Fibroblast of lung (primary cell): ENCODE measurements at places on chromosomes 4 and X. TPM values are rescaled to one million over a fixed set of nuclear protein-coding genes. Genes with fewer than 3 reads are reported as not detected.

Gene STAP1
- polyA plus RNA-seq: not detected in 2 replicates

Gene LIMCH1
- 2.3 and 4.6 TPM in 2 replicates for polyA plus RNA-seq

GRCh38 chr4:84956014-84956413, 10.5 kb downstream of the WDFY3 start:
- H3K27ac ChIP-seq: no peak overlapping the region
- H3K36me3 ChIP-seq: no peaks in the 10 kb centered on the region
- H3K27me3 ChIP-seq: no peaks in the 10 kb centered on the region
- no peaks in the 10 kb centered on the region for H3K4me1 ChIP-seq
- no peak for DNase-seq

DNA sequence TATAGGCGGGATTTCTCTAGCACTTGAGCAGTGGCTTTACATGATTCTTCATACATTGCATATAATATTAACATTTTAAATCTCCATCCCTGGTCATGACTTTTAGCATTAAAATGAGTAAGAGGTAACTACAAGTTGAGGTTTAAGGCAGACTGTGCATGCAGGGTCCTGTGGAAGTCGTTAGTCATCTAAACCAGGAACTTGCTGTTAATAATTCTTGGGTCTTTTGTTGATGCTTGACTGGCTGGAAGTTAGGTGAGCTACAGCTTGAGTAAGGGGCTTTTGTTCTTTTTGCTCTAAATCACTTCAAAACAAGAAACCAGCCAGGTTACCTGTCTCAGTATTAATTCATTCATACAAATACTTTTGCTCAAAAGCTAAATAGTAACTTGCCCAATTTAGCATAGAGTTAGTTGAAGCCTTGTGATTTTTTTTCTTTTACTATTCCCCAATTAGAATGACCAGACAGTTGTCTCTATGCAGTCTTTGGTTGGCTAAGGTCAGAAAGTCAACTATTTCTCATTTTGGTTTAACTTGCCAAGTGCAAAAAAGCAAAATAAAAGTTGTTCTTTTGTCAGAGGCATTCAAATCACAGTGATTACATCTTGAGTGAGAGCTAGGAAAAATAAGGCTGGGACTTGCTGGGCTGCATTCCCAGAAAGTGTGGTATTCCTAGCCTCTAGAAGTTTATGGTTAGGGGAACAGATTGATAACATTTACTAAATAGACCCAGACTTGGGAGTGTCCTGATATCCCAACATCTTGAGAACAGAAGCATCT, 516.9 kb downstream of the PDHA2 start:
- H3K27me3 ChIP-seq: no peaks in the 10 kb centered on the region
- no peak overlapping the region for H3K27ac ChIP-seq
- H3K4me3 ChIP-seq: no peak overlapping the region
- H3K4me1 ChIP-seq: no peaks in the 10 kb centered on the region

Gene CT55
- polyA plus RNA-seq: not detected in 2 replicates

- no peak for DNase-seq
- H3K36me3 ChIP-seq: peaks cover under 1% of the 10 kb centered on the region
- H3K4me1 ChIP-seq: peaks cover 8% of the 10 kb centered on the region
- H3K27ac ChIP-seq: no peak overlapping the region
Measured at GRCh38 chrX:47191806-47192401, 1.7 kb upstream of the UBA1 start.

GRCh38 chr4:158860856-158861255, 92.0 kb downstream of the FNIP2 start:
- no peak for DNase-seq
- H3K36me3 ChIP-seq: no peaks in the 10 kb centered on the region
- no peaks in the 10 kb centered on the region for H3K27me3 ChIP-seq

- H3K36me3 ChIP-seq: no peaks in the 10 kb centered on the region
- no peaks in the 10 kb centered on the region for H3K4me1 ChIP-seq
- no peak overlapping the region for H3K4me3 ChIP-seq
- peak; percentile 69 for DNase-seq
Measured at GRCh38 chrX:20521222-20521621, 254.5 kb upstream of the RPS6KA3 start.

DNA sequence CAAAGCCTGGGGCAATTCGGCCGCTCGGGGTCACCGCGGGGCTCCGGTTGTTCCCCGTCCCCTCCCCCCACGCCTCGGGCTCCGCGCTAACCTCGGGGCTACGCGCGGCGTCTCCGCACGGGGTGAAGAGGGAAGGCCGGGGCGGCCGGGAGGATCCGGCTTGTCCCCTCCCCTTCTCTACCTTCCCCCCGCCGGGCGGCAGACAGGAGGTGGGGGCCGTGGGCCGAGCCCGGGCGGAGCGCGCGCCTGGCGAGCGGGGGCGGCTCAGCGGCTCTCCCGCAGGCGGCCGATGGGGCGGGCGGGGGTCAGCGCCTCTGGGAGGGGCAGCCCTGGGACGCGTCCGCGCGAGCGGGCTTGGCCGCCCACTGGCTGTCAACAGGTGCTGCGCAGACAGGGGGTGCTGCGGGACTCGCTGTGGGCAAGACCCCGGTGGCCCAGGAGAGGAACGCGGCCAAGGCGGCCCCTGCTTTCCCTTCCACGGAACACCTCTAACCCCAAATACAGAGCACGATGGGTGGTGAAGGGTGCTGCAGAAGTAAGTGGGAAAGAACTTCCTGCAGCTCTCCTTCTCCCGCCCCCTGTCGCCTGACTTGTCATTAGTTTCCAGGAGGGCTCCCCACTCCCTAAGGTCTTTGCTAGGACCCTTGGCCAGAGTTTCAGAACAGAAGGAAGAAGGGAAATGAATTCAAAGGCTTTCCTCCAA, at the start of gene PDGFC:
PDGFC (minus strand) TSS at position 124 of the 703 bp plus-strand sequence. CDS start 896 bp downstream, outside the sequence.
- peak within 1 kb of the TSS; percentile 99 for H3K4me3 ChIP-seq
- H3K36me3 ChIP-seq: no peaks in the 10 kb centered on the region
- peaks cover 15% of the 10 kb centered on the region for H3K4me1 ChIP-seq
- H3K27me3 ChIP-seq: no peaks in the 10 kb centered on the region

GRCh38 chrX:109373468-109373867, 108.4 kb downstream of the GUCY2F start:
- H3K4me3 ChIP-seq: no peak overlapping the region
- H3K27me3 ChIP-seq: no peaks in the 10 kb centered on the region
- H3K4me1 ChIP-seq: no peaks in the 10 kb centered on the region

DNA sequence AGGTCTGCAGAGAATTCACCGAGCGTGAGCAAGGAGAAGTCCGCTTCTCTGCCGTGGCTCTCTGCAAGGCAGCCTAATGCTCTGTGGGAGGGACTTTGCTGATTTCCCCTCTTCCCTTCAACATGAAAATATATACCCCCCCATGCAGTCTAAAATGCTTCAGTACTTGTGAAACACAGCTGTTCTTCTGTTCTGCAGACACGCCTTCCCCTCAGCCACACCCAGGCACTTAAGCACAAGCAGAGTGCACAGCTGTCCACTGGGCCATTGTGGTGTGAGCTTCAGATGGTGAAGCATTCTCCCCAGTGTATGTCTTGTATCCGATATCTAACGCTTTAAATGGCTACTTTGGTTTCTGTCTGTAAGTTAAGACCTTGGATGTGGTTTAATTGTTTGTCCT, 11.3 kb downstream of the UCHL1 start:
- H3K36me3 ChIP-seq: no peaks in the 10 kb centered on the region
- no peaks in the 10 kb centered on the region for H3K27me3 ChIP-seq
- H3K27ac ChIP-seq: no peak overlapping the region
- DNase-seq: no peak
- no peaks in the 10 kb centered on the region for H3K4me1 ChIP-seq

DNA sequence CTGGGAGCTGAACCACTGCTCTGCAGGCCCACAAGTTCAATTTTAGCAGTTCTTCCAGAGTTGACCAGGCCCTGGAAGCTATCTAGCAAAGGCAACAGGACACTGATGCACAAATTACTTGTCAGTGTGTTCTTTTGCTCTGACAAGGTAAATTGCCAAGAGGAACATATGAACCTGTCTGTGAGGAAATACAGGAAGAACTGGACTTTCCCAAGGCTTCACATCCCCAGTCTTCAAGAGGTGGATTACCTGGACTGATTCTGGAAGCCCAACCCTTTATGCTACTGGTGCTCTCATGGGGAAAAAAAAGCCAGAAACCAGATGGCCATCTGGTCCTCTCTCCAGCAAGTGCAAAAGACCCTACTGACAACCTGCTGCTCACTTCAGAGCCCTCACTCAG, 1.9 kb upstream of the TMEM185A start:
- H3K4me3 ChIP-seq: no peak overlapping the region
- peaks cover 2% of the 10 kb centered on the region for H3K4me1 ChIP-seq
- H3K27ac ChIP-seq: no peak overlapping the region
- no peak for DNase-seq
- H3K36me3 ChIP-seq: no peaks in the 10 kb centered on the region

DNA sequence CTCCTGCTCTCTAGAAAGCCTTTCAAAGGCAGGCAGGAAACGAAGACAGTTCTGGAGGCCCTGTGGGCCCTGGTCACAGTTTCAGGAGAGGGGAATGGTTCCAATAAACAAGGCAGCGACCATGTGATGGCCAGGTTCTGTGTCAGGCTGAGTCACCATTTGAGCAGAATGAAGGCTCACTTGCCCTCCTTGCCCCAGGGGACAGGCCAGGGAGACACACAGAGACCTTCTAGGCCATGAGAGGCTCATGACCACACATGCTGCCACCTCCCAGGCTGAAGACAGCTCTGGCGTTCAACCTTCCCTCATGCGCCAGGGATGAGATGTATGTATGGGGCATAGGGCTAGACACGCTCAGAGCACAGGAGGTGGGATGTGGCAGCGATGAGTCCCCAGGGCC, 22.9 kb upstream of the TRIM2 start:
- no peak overlapping the region for H3K4me3 ChIP-seq
- DNase-seq: no peak
- H3K27ac ChIP-seq: no peak overlapping the region
- no peaks in the 10 kb centered on the region for H3K36me3 ChIP-seq

DNA sequence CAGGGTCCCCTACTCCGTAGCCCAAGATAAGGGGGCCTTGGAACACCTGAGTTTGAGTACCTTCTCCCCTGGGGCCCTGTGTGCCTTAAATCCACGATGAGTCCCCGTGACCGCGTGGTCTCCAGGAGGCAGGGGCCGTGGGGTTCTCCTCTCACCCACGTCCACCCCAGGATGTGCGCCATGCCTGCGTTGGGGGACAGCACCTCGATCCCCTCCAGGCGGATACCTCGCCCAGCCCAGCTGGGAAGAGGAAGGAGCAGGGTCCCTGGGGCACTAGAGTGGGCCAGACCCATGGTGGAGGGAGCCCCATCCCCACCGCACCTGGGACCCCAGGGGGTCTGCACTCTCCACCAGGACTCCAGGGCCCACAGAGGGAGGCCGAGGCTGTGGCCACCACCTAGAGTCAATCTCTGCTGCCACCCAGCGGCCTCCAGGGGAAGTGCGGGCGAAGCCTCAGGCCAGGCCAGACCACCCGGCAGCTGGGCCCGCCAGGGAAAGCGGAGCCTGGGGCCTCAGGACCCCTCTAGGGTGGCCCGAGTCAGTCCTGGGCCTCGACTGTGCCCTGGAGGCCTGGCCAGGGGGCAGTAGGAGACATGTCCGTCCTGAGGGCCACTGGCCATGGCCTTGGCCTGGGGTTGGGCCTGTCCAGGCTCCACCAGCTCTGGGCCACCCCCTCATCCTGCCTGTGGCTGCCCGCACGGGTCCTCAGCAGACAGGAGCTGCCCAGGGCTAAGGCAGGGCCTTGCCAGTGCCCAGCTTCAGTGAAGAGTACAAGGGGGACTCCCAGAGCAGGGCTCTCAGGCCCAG, 55.0 kb downstream of the FAM53A start:
- no peaks in the 10 kb centered on the region for H3K4me1 ChIP-seq
- no peaks in the 10 kb centered on the region for H3K36me3 ChIP-seq
- no peak overlapping the region for H3K4me3 ChIP-seq
- no peaks in the 10 kb centered on the region for H3K27me3 ChIP-seq

DNA sequence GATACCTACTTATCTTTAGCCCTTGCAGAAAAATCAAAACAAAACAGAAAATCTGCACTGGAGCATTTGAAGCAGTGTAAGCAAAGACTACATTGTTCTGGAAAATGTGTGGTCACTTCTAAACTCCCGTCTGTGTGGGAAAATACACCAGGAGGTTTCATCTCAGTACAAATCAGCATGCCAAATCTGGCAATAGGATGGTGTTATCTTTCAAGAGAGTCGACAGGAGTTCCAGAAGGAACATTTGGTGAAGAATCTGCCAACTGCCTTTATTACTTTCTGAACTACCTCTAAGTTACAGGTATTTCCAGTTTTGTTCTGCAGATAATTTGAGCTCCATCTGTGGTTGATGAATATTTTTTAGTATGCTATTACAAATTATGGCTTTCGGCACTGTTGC, 1348.0 kb downstream of the RAPGEF2 start:
- no peaks in the 10 kb centered on the region for H3K4me1 ChIP-seq
- no peaks in the 10 kb centered on the region for H3K36me3 ChIP-seq
- no peak for DNase-seq
- H3K27me3 ChIP-seq: no peaks in the 10 kb centered on the region
- no peak overlapping the region for H3K27ac ChIP-seq
- H3K4me3 ChIP-seq: no peak overlapping the region

Gene GC
- polyA plus RNA-seq: not detected in 2 replicates

DNA sequence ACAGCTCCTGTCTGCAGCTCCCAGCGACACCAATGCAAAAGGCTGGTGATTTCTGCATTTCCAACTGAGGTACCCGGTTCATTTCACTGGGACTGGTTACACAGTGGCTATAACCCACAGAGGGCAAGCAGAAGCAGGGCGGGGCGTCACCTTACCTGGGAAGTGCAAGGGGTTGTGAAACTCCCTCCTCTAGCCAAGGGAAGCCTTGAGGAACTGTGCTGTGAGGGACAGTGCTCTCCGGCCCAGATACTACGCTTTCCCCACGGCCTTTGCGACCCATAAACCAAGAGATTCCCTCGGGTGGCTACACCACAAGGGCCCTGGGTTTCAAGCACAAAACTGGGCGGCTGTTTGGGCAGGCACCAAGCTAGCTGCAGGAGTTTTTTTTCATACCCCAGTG, 218.9 kb downstream of the PPP3CA start:
- H3K27me3 ChIP-seq: no peaks in the 10 kb centered on the region
- no peak for DNase-seq
- H3K36me3 ChIP-seq: no peaks in the 10 kb centered on the region
- peaks cover 2% of the 10 kb centered on the region for H3K4me1 ChIP-seq
- H3K27ac ChIP-seq: no peak overlapping the region

Gene CD40LG
- not detected in 2 replicates for polyA plus RNA-seq

Gene KDR
- polyA plus RNA-seq: 0.05 and 0.12 TPM in 2 replicates

Gene TXK
- 0.05 and 0.09 TPM in 2 replicates for polyA plus RNA-seq

GRCh38 chrX:154084449-154085300, 12.8 kb downstream of the MECP2 start:
- H3K27me3 ChIP-seq: no peaks in the 10 kb centered on the region
- no peak overlapping the region for H3K4me3 ChIP-seq
- peaks cover 9% of the 10 kb centered on the region for H3K4me1 ChIP-seq
- H3K36me3 ChIP-seq: no peaks in the 10 kb centered on the region

Gene IL13RA1
- 56.1 and 104 TPM in 2 replicates for polyA plus RNA-seq

- no peaks in the 10 kb centered on the region for H3K36me3 ChIP-seq
- no peaks in the 10 kb centered on the region for H3K27me3 ChIP-seq
- no peak overlapping the region for H3K27ac ChIP-seq
- no peak overlapping the region for H3K4me3 ChIP-seq
- DNase-seq: no peak
Measured at GRCh38 chrX:18792828-18793227, 85.4 kb downstream of the PPEF1 start.

Gene ADH6
- 0.11 and 0.68 TPM in 2 replicates for polyA plus RNA-seq
